ENCODE measurements at places on chromosomes 4 and X.

DNA sequence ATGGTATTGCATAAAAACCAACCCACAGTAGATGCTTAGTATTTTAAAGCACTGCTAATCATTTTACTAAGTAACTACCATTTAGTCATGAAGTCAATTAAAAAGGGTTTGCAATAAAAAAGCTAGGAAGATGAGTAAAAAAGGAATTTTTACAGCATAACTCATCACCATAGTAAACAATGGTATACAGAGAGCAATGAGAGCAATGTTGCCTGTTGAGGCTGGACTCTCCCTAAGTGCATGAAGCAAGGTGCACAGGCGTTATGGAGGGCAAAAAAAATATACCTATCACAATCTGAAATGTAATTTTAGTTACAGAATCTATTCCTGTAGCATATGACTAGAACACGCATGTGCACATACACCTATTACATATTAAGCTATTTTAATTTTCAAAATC, 129.6 kb upstream of the BMP3 start:
- H3K4me1 ChIP-seq: no peaks in the 10 kb centered on the region
- H3K4me3 ChIP-seq: no peak overlapping the region
- no peak overlapping the region for H3K27ac ChIP-seq
- no peak for DNase-seq
- peaks cover 6% of the 10 kb centered on the region for H3K27me3 ChIP-seq

DNA sequence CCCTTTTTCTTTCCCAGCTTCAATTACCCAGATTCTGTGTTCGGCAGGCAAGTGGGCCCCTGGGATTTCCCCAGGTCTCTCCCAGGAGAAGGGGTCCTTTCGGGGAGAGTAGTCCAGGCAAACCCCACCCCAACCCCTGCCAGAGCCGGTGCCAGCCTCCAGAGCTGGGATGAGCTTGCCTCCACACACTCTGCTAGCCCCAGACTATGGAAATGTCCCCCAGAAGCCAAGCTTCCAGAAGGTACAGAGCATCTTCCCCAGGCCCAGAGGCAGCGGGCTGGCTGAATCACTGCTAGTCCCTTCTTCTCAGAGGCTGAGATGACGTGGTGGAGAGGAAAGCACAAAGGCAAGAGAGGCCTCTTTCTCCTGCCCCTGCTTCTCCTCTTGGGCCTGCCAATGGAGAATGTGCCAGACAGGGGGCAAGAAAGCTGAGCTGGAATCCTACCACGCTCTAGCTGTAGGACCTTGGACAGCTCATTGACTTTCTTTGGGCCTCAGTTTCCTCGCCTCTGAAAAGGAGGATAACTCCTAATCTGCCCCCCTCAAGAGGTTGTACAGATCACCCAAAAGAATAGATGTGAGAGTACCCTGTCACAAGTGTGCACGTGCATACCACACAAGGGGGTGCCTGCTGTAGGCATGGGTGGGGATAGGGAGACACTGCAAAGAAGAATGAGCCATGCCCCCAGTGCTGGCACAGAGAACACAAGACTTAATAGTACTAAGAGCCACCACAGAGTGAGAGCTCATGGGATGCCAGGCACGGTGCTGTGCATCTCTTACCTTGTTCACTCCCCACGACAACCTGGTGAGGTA, 2.1 kb downstream of the SASH3 start:
- H3K27me3 ChIP-seq: no peaks in the 10 kb centered on the region
- no peak for DNase-seq
- H3K4me3 ChIP-seq: peak overlapping the region; percentile 95
- peaks cover 69% of the 10 kb centered on the region for H3K4me1 ChIP-seq
- peaks cover 8% of the 10 kb centered on the region for H3K36me3 ChIP-seq
- peak overlapping the region; percentile 96 for H3K27ac ChIP-seq

GRCh38 chr4:71255976-71256375, 82.8 kb upstream of the SLC4A4 start:
- H3K4me3 ChIP-seq: no peak overlapping the region
- no peaks in the 10 kb centered on the region for H3K4me1 ChIP-seq
- H3K27me3 ChIP-seq: no peaks in the 10 kb centered on the region
- H3K36me3 ChIP-seq: no peaks in the 10 kb centered on the region
- no peak for DNase-seq

DNA sequence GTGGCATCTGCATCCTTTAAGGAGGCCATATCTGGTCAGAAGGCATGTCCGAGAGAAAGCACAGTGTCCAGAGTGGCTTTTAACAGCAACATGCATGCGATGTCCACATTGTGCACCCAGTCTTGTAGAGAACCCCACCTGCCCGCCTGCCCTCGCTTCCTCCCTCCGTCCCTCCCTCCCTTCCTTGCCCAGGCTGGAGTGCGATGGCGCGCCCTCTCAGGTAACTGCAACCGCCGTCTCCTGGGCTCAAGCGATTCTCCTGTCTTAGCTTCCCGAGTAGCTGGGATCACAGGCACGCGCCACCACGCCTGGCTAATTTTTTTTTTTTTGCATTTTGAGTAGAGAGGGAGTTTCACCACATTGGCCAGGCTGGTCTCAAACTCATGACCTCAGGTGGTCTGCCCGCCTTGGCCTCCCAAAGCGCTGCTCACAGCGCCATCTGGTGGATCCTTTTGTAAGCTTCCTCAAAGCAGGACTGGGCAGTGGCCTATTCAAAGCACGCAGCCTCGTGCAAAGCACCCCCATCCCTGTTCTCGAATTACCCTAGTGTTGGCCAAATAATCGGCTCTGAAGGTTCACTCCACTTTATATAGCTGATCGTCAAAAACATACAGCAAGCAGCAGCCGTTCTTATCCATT, 15.0 kb downstream of the BRCC3 start:
- peaks cover 7% of the 10 kb centered on the region for H3K36me3 ChIP-seq
- no peak overlapping the region for H3K4me3 ChIP-seq
- no peak for DNase-seq
- H3K4me1 ChIP-seq: peaks cover 6% of the 10 kb centered on the region
- no peak overlapping the region for H3K27ac ChIP-seq
- H3K27me3 ChIP-seq: no peaks in the 10 kb centered on the region

DNA sequence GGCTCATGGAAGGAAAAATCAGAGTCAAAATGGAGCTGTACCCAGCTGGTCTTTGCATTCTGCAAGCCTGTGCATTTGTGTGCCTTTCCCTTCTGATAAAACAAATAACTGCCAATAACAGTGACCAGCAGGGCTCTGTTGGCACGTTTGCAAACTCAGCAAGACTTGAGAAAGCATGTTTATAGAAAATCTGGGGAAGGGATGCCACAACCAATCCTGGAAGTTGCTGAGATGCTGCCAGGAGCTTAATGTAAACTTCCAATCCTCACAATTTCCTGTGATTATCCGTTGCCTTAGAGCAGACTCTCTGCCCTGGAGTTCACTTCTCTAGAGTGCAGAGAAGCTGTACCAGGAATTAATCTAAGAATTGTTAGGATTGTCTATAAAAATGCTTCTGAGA, 6.9 kb upstream of the ANXA3 start:
- H3K27me3 ChIP-seq: peaks cover 26% of the 10 kb centered on the region
- no peak overlapping the region for H3K4me3 ChIP-seq
- H3K4me1 ChIP-seq: no peaks in the 10 kb centered on the region
- H3K36me3 ChIP-seq: no peaks in the 10 kb centered on the region
- no peak overlapping the region for H3K27ac ChIP-seq
- DNase-seq: no peak

GRCh38 chr4:66930206-66930605, 615.1 kb downstream of the CENPC start:
- no peaks in the 10 kb centered on the region for H3K27me3 ChIP-seq
- no peak overlapping the region for H3K4me3 ChIP-seq
- no peak for DNase-seq
- H3K36me3 ChIP-seq: no peaks in the 10 kb centered on the region
- H3K4me1 ChIP-seq: no peaks in the 10 kb centered on the region

DNA sequence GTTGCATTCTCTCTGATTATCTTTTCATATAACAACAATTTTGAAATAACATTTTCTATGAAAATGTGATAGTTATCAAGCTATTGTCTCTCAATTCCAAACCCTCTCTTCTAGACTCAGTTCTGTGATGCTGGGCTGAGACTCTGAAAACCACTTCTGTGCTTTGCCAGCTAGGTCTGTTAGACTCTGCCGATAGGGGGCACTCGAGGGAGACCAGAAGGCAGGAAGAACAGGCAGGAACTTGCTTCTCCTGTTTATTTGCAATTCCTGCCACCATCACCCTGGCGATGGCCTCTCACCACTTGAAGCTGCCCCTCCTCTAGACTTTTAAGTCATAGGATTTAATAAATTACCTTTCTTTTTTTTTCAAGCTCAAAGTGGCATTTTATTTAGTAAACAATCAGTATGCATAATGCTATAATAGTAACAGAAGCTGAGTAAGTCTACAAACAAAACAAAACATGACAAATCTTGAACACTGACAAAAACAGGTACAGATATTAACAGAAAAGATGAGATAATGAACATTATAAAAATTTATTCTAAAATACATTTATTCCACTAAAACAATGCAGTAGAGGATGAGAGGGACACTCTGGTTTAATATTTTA, 49.7 kb downstream of the RASL11B start:
- no peak overlapping the region for H3K4me3 ChIP-seq
- H3K36me3 ChIP-seq: peaks cover 4% of the 10 kb centered on the region
- no peaks in the 10 kb centered on the region for H3K27me3 ChIP-seq
- H3K4me1 ChIP-seq: no peaks in the 10 kb centered on the region

DNA sequence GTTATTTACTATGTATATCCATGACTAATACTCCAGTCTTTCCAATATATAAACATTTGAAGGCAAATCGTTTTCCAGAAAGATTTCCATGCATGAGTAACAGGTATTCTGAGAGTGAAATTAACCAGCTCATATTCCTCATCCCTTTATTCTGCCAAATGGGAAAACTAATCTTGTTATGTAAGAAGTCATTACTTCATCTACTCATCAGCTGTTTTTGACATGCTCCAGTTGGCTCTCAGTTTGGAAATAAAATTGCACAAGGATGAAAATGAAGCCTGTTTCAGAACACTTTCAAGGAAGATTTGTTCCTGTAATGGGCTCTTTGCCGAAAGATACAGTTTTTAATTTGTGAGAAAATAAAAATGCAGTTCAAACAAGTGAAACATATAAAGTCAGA, 121.9 kb downstream of the KCTD8 start:
- H3K36me3 ChIP-seq: no peaks in the 10 kb centered on the region
- H3K4me1 ChIP-seq: no peaks in the 10 kb centered on the region
- H3K27ac ChIP-seq: no peak overlapping the region

DNA sequence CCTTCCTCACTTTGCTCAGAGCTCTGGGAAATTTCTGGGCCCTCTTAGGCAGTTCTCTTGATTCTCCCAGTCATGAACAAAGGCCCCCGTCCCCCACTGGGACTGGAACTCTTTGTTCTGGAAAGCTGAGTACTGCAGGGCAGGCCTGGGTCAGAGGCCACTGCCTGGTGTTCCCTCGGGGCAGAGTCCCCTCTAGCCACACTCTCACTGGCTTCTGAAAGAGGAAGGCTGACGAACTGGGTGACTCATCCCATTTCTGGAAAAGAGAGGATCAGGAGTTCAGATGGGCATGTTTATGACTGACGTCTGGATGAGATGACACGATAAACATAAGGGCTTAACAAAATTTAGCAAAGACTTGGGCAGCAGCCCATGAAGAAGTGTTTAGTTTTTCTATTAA, 47.7 kb downstream of the DDX3X start:
- peaks cover 6% of the 10 kb centered on the region for H3K4me1 ChIP-seq
- H3K27ac ChIP-seq: no peak overlapping the region
- H3K27me3 ChIP-seq: no peaks in the 10 kb centered on the region
- H3K4me3 ChIP-seq: no peak overlapping the region
- no peaks in the 10 kb centered on the region for H3K36me3 ChIP-seq
- DNase-seq: no peak

DNA sequence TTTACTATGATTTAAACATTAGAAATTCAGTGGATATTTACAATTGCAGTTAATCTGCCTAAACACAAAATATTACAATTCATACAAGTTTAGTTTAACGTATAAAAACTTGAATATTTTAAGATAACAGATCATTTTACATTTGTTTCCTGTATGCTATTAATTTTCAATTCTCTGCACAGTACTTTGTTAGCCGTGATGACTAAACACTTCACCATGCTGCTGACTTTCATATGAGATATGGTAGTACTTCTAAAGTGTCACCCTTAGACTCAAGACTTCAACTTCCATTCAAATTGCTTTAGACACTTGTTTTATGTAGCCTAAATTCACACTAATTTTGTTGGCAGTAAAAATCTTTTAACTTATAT, 1646.4 kb upstream of the ADGRL3 start:
- H3K36me3 ChIP-seq: peaks cover 9% of the 10 kb centered on the region
- H3K4me3 ChIP-seq: no peak overlapping the region

GRCh38 chr4:182400790-182401189, 157.6 kb downstream of the TENM3 start:
- no peak overlapping the region for H3K27ac ChIP-seq
- H3K4me1 ChIP-seq: no peaks in the 10 kb centered on the region
- H3K27me3 ChIP-seq: no peaks in the 10 kb centered on the region
- H3K36me3 ChIP-seq: no peaks in the 10 kb centered on the region

DNA sequence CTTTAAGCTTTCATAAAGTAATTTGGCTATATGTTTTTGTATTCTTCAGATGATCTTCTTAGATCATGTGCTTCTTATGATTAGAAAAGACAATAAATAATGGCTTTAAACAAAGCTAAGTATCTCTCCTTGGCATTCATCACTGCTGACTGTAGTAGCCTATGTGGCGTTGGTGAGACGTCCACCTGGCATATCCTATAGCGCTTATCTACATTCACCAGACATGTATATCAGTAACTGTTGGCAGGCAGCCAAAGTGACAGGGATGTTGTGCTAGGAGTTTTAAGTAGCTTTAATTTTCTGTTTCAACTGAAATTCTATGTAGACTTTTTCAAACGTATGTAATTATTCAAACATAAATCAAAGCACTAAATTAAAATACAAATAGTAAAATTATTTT, 276.4 kb downstream of the IL15 start:
- no peak overlapping the region for H3K4me3 ChIP-seq
- no peak overlapping the region for H3K27ac ChIP-seq
- no peak for DNase-seq
- no peaks in the 10 kb centered on the region for H3K4me1 ChIP-seq
- H3K36me3 ChIP-seq: no peaks in the 10 kb centered on the region
- no peaks in the 10 kb centered on the region for H3K27me3 ChIP-seq

GRCh38 chr4:169716677-169717076, 41.1 kb downstream of the HPF1 start:
- no peaks in the 10 kb centered on the region for H3K27me3 ChIP-seq
- H3K36me3 ChIP-seq: peaks cover 15% of the 10 kb centered on the region
- no peak overlapping the region for H3K27ac ChIP-seq
- H3K4me1 ChIP-seq: no peaks in the 10 kb centered on the region
- no peak overlapping the region for H3K4me3 ChIP-seq
- no peak for DNase-seq

GRCh38 chrX:79618280-79618679, 251.1 kb upstream of the ITM2A start:
- H3K4me1 ChIP-seq: no peaks in the 10 kb centered on the region
- H3K27ac ChIP-seq: no peak overlapping the region
- H3K27me3 ChIP-seq: peaks cover 4% of the 10 kb centered on the region
- DNase-seq: no peak

GRCh38 chrX:11265352-11265751, 27.9 kb upstream of the AMELX start:
- H3K27ac ChIP-seq: no peak overlapping the region
- no peaks in the 10 kb centered on the region for H3K4me1 ChIP-seq
- H3K27me3 ChIP-seq: no peaks in the 10 kb centered on the region
- no peak overlapping the region for H3K4me3 ChIP-seq
- H3K36me3 ChIP-seq: no peaks in the 10 kb centered on the region
- no peak for DNase-seq

GRCh38 chr4:69714086-69714485, 46.3 kb downstream of the SULT1B1 start:
- no peak overlapping the region for H3K4me3 ChIP-seq
- DNase-seq: no peak
- H3K36me3 ChIP-seq: peaks cover 5% of the 10 kb centered on the region
- H3K27ac ChIP-seq: no peak overlapping the region

Data from natural killer cell treated with Interleukin-12 subunit alpha and Interleukin-12 subunit beta and Interleukin-15 and Interleukin-18, amount 100 ng/mL, for 72 hours (primary cell).